Fibroblast of villous mesenchyme (primary cell): ENCODE measurements at places on chromosomes 3 and 15. TPM values are rescaled to one million over a fixed set of nuclear protein-coding genes. Genes with fewer than 3 reads are reported as not detected.

The GP9 gene
- not detected in 2 replicates for total RNA-seq

The INSYN1 gene
- under 0.01 and 0.64 TPM in 2 replicates for total RNA-seq

The VWA5B2 gene
- total RNA-seq: not detected in 2 replicates

The BCL2A1 gene
- total RNA-seq: not detected in 2 replicates

The ABI3BP gene
- total RNA-seq: 4.2 and 7.8 TPM in 2 replicates

The AGBL1 gene
- not detected in 2 replicates for total RNA-seq

The GOLGA8R gene
- total RNA-seq: 1.3 and 1.9 TPM in 2 replicates

The GOLGA8O gene
- total RNA-seq: 0.43 and 0.64 TPM in 2 replicates

The DNAH12 gene
- total RNA-seq: under 0.01 TPM in 2 replicates

The CPN2 gene
- total RNA-seq: not detected in 2 replicates

The TTC21A gene
- 3.5 and 3.9 TPM in 2 replicates for total RNA-seq

The FAM81A gene
- total RNA-seq: under 0.01 TPM in 2 replicates

- no peak for DNase-seq
Observed at GRCh38 chr15:37882640-37883039, 51.8 kb upstream of the TMCO5A start.

GRCh38 chr3:41234823-41235721 lies 35.8 kb downstream of the CTNNB1 start:
- DNase-seq: no peak

DNA sequence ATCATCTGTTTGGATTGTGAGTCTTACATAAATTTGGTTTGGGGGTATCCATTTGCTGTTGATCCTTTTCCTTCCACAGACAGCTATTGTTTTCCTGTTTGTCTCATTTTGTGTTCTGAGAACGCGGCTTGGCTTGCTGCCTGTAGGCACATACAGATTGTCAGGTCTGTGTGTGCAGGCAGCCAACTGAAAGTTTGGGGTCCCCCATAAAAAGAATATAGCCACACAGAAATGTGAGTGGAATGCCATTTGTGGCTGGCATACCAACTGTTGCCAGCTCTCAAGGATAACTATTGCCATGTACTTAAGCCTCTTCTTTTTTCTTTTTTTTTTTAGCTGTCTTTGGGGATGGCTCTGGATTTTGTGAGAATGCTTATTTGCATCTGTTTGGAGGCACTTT lies 1308.0 kb downstream of the ROBO1 start:
- DNase-seq: no peak

GRCh38 chr3:110495201-110495927 lies 576.3 kb upstream of the NECTIN3 start:
- no peak for DNase-seq

- DNase-seq: no peak
Observed at GRCh38 chr3:71218508-71218907, 365.0 kb downstream of the FOXP1 start.

DNA sequence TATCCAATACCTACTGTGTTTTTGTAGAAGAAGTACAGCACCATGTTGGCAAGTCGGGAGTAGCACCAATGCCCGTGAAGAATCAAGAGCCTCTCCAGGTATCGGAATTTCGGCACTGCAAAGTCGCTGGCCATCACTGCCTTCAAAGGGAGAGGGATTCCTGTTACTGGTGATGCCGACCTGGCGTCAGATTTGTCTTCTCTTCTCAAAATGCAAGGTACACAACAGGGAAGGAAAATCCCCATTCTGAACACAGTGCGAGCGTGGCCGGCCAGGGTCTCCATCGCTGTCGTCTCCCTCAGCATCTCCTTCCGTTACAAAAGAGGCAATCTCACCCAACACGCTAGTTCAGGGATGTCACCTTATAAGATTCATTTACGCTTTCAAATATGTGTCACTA lies 175.4 kb downstream of the ATP10A start:
- no peak for DNase-seq

- DNase-seq: no peak
Observed at GRCh38 chr3:3666664-3667063, 132.6 kb upstream of the LRRN1 start.

DNA sequence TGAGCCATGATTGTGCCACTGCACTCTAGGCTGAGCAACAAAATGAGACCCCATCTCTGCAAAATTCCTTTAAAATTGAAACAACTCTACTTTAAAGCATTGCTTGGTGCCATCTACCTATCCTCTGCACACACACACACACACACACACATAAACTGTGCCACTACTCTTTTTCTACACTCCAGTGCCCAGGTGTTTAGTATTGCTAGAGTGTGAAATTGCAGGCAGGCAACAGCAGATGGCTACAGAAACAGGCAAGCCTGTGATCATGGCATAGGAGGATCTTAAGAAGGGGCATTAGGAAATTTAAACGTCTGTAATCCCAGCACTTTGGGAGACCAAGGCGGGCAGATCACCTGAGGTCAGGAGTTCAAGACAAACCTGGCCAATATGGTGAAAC lies 39.0 kb downstream of the SIDT1 start:
- DNase-seq: no peak

GRCh38 chr15:48466820-48467219 lies 135.6 kb downstream of the DUT start:
- DNase-seq: no peak

DNA sequence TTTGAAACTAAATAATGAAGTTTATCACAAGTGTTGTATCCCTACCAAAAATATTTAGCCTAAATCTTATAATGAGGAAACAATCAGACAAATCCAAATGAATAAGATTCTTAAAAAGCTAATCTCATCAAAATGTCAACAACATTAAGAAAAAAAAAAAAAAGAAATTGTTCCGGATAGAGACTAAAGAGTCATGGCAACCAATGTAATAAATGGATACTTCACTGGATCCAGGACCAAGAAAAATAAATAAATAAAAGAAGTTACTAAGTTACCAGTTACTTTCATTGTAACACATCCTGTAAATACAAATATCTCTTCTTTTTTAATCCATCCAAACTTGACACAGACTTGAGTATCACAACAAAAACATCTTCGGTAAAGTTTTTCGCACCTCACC lies 607 bp downstream of the MRPL47 start:
- no peak for DNase-seq

GRCh38 chr15:51969728-51970127 lies 1.9 kb downstream of the LEO1 start:
- DNase-seq: peak; percentile 61

GRCh38 chr3:163561151-163561550 lies 1517.1 kb downstream of the SI start:
- DNase-seq: no peak

GRCh38 chr3:169554611-169555010 lies 108.9 kb downstream of the MECOM start:
- DNase-seq: no peak

DNA sequence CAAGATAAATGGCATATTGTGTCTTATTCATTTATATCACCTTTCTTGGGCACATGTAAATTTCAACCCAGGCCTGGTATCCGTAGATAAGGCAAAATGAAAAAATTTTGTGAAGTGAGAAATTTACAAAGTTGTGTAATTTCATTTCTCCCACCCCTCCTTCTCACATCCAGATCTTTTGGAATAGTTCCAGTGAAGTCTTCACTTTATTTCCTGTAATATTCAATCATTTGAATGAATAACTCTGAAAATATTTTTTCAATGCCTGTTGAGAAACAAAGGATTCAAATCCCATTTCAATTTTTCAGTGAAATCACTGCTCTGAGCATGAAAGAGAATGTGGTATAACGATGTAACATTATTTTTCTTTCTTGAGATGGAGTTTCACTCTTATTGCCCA lies 53.4 kb downstream of the BTLA start:
- no peak for DNase-seq
